Stimulated activated CD4-positive, alpha-beta T cell treated with anti-CD3 and anti-CD28 coated beads, Interleukin-12 subunit alpha, Interleukin-12 subunit beta, amount 100 ng/mL, for 24 hours (primary cell): ENCODE measurements at places on chromosomes 6 and 20.
A peak's percentile ranks its signal among the peaks of the same experiment; 100 is the strongest.

GRCh38 chr6:14455876-14456648, 338.5 kb downstream of the CD83 start:
- no peak for DNase-seq

- no peak for DNase-seq
These were observed 304.1 kb upstream of the TCF21 start for GRCh38 chr6:133584823-133585222.

GRCh38 chr20:2353231-2353630, 27.5 kb upstream of the TGM6 start:
- no peak for DNase-seq

DNA sequence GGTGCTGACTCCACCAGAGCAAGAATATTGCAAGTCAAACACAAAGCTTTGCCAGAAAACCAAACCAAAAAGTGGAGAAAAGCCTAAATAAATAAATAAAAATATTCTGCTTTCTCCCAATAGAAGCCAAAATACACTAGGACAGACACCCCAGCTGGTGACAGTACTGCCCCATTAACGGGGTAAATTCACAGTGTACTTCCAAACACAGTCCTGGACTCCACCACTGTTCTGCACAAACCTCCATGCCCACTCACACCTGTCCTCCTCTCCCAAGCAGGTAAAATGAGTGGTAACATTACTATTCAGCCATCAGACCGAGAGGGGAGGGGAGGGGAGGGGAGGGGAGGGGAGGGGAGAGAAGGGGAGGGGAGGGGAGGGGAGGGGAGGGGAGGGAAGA, 70.7 kb downstream of the RALGAPA2 start:
- no peak for DNase-seq

- DNase-seq, result no peak
These were observed 164.2 kb downstream of the DTNBP1 start for GRCh38 chr6:15498640-15499039.

- DNase-seq, result no peak
These were observed at the start of gene LY6G5C for GRCh38 chr6:31680226-31681134. Gene LY6G5C, minus strand, starts transcription at chr6:31681067. Its CDS starts 694 bp downstream, at chr6:31680373.

DNA sequence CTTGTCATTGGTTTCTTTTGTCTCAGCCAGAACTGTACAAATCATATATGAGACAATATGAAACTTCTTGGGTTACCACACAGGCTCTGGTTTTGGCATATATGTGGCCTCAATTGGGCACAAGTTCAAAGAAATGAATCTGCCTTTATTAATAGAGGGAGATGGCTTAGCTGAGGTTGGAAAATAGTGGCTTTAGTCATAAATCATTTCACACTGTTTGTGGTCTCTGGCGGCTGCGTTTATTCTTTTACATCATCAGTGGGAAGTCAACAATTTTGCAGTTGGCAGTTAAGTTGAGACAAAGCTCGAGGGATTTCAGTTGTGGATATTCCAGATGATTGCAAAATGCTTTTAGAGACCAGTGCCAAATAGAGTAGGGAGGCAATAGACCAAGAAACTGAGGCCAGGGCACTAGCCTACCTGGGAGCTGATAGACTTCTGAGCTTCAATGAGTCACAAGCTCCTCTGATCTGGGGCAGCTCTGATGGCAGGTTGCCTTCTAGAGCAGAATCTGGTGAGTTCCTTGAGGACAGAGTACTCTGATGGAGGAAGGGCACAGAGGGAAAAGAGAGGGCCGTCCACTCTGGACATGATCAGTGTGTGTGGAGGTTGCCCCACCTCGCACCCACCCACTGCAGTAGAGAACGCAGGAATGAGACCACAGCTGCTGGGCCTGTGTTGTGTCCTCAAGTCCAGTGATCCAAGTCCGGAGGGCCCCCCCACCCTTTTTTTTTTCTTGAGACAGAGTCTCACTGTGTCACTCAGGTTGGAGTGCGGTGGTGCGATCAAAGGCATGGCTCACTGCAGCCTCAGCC, 73.5 kb downstream of the ARMC2 start:
- no peak for DNase-seq

GRCh38 chr20:50050660-50051308, 62.2 kb downstream of the UBE2V1 start:
- no peak for DNase-seq

DNA sequence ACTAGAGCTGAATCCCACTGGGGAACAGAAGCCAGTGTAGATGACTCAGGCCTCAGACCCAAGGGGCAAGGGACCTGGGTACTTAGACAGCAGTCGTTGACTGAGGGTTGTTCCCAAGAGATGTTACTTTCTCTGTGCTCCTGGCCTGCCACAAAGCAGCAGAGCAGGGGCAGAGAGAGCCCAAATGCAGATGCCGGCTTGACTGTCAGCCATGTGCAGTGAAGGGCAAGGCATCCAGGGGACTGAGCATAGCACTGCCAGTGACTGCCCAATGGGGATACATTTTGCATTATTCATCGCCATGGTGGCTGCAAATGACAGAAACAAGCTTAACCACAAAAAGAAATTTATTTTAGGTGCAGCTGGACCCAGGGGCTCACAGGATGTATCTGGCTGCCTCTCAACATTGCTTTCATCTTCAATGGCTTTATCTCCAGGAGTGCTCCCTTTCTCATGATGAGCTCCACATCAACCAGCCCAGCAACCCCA, 7.6 kb upstream of the TP53RK start:
- no peak for DNase-seq

DNA sequence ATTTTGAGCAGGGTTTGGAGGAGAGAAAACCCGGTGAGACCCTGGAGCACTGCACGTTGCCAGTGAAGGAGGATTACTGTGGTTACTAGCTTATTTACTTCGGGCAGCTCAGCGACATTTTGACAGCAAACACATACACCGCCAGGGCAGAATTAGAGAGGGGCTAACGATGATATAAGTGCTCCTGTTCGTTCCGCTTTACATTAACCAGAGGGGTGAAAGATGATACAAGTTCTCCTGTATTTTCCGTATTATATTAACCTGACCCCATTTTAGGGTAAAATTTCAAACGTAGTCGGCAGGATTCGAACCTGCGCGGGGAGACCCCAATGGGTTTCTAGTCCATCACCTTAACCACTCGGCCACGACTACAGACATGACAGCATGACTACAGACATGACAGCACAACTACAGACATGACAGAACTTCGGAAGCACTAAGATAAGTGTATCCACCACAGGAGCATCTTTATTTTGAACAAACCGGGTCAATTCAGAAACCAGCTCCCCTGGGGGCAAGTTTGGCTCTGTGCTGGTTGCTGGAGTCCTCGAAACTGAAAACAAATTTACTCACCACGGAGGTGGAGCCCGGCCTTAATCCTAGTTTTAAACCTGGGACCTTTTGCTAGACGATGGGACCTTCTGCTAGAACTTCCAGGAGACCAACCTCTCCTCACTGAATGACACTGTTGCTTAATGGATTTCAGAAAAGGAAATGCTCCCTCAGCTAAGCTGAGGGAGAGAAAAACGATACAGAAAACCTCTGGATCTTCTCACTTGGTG, 80.4 kb upstream of the ZNF184 start:
- peak; percentile 65 for DNase-seq

GRCh38 chr6:84651583-84651982, 112.8 kb downstream of the TBX18 start:
- no peak for DNase-seq

- no peak for DNase-seq
These were observed 54.6 kb downstream of the LYRM4 start for GRCh38 chr6:5205877-5206850.

- DNase-seq, result no peak
These were observed 43.4 kb downstream of the HLA-C start for GRCh38 chr6:31228476-31228875.

DNA sequence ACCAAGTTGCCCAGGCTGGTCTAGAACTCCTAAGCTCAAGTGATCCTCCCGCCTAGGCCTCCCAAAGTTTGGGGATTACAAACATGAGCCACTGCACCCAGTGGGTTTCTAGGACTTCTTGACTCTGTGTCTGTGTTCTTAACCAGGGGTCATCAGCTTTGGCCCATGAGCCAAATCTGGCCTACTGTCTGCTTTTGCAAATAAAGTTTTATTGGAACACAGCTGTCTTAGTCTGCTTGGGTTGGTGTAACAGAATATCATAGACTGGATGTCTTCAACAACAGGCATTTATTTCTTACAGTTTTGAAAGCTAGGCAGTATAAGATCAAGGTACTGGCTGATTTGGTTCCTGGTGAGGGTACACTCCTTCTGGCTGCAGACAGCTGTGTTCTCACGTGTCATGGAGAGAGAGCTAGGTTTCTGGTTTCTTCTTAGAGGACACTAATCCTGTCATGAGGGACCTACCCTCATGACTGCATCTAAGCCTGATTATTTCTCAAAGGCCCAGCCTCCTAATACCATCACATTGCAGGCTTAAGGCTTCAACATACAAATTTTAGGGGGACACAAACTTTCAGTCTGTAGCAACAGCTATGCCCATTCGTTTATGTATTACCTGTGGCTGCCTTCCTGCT, 23.3 kb downstream of the ARFGEF2 start:
- no peak for DNase-seq

GRCh38 chr6:24822696-24823095, 24.0 kb upstream of the ARMH2 start:
- DNase-seq, result no peak

- no peak for DNase-seq
These were observed 27.1 kb upstream of the SMOC2 start for GRCh38 chr6:168413856-168414255.

DNA sequence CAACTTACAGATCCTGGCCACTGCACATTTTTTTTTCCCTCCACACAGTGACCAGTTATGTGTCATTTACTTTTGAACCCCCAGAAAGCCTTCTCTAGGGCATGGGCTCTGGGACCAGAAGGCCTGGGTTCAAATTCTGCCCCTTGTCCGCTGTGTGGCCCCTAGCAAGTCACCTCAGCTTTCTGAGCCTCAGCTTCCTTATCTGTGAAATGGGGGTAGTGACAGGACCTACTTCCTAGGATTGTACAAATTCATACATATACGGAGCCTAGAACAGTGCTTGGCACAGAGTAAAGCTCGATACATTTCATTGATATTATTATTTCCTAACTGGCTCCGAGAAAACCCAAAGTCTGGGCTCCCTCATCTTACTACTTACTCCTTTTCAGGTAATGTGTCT, 1.6 kb downstream of the BPI start:
- no peak for DNase-seq

- no peak for DNase-seq
These were observed 4.7 kb upstream of the FOXF2 start for GRCh38 chr6:1384549-1385128.

- no peak for DNase-seq
These were observed 297.2 kb downstream of the C6orf118 start for GRCh38 chr6:165012183-165012582.

GRCh38 chr6:324729-325125, 32.4 kb downstream of the DUSP22 start:
- no peak for DNase-seq

DNA sequence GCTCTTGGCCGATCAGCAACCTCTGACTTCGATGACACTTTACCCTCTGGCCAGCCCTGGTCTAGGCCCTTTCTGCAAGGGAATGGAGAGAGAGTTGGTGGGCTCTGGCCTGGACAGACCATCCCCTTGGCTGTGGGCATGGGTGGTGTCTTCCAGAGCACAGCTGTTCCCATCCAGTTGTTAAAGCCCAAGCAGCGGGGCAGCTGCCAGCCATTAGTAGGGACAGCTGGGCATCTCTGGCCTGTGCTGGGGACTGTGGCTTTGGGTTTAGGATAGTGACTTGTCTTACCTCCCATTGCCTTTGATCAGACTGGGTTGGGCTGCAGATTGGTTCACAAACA, 2.8 kb downstream of the CDC25B start:
- no peak for DNase-seq

DNA sequence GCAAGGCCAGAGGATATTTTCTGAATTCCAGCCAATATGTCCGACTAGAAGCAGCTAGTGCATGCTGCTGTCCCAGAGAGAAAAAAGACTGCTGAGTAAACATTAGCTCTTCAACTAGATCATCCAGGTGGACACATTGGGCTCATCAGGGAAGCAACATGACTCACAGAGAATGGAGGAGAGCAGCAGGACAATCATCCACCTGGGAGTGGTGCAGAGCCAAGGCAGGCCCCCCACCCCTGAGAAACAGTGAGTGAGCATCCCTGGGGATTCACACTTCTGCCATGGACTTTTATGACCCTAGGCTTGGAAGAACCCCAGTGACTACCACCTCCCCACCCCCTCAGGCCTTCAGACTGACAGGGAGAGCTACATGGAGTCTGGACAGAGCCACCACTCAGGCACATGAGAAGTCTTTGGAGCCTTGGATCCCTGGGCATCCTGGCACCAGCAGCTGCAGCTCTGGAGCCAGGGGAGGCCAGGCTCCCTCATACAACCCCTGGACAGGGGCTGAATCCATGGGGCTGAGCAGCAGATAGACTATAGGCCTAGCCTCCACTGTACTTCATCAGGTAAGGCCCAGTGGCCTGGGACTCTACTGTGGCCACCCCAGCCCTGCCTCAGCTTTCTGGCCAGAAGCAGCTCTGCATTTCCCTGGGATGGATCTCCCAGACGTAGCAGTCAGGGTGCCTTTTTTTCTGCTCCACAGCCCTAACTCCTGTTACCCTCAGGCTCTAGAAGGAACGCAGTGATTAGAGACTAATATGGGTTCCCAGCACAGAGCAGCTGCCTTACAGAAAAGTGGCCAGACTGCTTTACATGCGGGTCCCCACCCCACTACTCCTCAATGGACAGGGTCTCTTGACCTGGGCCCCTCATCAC, 82.9 kb upstream of the RNF217 start:
- no peak for DNase-seq

DNA sequence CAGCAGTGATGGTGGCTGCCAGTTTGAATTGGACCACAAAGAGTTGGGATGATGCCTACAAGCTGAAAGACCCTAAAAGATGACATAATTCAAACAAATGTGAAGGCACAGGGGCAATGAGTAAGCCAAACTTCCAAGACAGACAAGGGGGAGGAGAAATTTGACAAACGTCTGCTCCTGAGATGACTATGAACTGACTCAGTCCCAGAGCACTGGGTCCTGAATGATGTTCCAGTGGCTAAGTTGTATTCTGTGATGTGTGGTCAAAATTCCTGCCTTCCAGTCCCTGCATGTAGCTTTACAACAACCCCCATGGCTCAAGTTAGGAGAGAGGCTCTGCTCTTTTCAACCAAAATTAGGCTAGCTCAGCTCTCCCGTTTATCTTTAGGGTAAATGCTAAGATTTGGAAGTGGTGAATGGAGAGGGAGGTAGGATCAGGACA, 86.1 kb upstream of the SIRPA start:
- no peak for DNase-seq
